ENCODE measurements at places on chromosomes 12 and 14.

DNA sequence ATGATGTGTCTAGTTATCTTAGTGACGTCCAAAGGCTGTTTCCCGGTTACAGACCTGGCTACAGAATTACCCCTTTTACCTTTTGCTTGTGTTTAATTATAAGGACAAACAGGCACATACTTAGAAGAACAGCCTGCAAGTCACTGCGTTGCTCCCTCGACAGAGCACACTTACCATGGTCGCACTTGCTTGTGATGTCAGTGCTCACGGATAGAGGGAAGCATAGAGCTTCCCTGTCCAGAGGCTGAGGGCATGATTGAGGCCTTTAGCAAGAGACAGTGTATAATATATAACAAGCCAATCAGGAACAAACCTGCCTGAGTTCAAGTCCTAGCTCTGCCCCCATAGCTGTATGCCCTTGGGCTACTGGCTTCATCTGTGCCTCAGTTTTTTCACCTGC is 73.2 kb upstream of the SCN8A start:
- no peak for DNase-seq

- DNase-seq, result no peak
These were observed 97.8 kb downstream of the PCNX1 start for GRCh38 chr14:71005076-71005475.

DNA sequence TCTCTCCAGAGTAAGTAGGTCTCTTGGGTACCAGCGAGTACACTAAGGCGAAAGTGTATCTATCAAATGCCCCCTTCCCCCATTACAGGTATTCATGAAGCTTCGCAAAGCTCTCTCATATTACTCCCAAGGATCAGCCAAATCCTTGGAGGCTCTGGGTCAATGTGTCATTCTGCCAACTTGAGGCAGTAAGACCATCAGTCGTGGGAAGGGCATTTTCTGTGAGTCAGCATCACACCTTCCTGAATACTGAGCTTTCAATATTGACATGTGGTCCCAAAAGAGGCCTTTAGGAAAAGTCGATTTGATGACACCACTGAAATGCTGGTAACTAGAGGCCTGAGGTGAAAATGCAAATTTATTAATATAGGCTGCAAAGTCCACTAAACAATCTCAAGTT is 323.9 kb downstream of the LRIG3 start:
- DNase-seq, result no peak

DNA sequence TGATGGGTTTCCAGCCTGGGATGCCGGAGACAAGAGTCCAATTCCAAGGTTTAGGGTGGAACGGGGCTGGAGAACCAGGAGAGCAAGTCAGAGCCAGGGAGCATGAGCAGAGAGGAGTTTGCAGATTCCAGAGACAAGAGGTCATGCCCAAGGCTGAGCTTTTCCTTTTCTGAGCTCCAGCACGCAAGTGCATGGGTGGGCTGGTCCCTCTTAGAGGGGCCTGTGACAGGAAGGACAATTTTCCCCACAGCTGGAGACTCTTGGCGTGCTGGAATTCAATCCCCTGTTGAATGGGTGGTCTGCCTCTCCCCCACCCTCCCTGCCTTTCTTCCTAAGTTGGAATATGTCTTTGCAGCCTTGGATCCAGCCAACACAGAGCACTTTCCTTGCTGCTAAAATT is 431.9 kb downstream of the BCL11B start:
- no peak for DNase-seq

All from activated CD4-positive, alpha-beta T cell treated with anti-CD3 and anti-CD28 coated beads, Interleukin-2, Interleukin-6, amounts not matched to agents 100 ng/mL and 50 ng/mL, durations not matched to agents 16 hours and 8 hours (primary cell).